Activated naive CD8-positive, alpha-beta T cell treated with anti-CD3 and anti-CD28 coated beads, Interleukin-2, amount 10 ng/mL, durations not matched to agents 7 days and 5 days (primary cell): ENCODE measurements at places on chromosomes 1 and 21. TPM values are rescaled to one million over a fixed set of nuclear protein-coding genes. Genes with fewer than 3 reads are reported as not detected.

DNA sequence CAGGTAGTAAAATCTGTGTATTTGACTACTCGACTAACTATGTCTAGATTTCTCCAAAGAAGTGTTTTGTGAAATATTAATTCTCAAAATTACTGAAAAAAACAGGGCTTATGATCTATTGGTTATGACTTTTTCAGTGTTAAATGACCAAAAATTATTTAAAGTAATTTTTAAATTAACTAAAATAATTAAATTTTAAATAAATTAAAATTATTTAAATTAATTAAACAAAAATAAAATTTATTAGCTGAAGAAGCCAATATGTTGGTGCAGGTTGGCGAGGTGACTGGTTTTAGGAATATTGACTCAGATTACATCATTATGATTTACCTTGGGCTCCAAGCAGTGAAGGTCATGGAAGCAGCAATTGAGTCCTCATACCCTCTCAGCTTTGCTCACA is 483.2 kb downstream of the PTPRC start:
- H3K27ac ChIP-seq, result no peak overlapping the region
- H3K4me1 ChIP-seq, result peaks cover 8% of the 10 kb centered on the region
- H3K27me3 ChIP-seq, result peaks cover under 1% of the 10 kb centered on the region
- DNase-seq, result no peak
- peaks cover 1% of the 10 kb centered on the region for H3K36me3 ChIP-seq
- H3K4me3 ChIP-seq, result no peak overlapping the region

The C1orf87 gene
- total RNA-seq, result not detected

The RAP1GAP gene
- 0.69 TPM for total RNA-seq

GRCh38 chr1:212655668-212656440 is 43.8 kb downstream of the BATF3 start:
- no peaks in the 10 kb centered on the region for H3K4me1 ChIP-seq
- DNase-seq, result no peak
- peaks cover 20% of the 10 kb centered on the region for H3K27me3 ChIP-seq
- H3K4me3 ChIP-seq, result no peak overlapping the region
- H3K36me3 ChIP-seq, result no peaks in the 10 kb centered on the region
- no peak overlapping the region for H3K27ac ChIP-seq

The PCSK9 gene
- not detected for total RNA-seq

DNA sequence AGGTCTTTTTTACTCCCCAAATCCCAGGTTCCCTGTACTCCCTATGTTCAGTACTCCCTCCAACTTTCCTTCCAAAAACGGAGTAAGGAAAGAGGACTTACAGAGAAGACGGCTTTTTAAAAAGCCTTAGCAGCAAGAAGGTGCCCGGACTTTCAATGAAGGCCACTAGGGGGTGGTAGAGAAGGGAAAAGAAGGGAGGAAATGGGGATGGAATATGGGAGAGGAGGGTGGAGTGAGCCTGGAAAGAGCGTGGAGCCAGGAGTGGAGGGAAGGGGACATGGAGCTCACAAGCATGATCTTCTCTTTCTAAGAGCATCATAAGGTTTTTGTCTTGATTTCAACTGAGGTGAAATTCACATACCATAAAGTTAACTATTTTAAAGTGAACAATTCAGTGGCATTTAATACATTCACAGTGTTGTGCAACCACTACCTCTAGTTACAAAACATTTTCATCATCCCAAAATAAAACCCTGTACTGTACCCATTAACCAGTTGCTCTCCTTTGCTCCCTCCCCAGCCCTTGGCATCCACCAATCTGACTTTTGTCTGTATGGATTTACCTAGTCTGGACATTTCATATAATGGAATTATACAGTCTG is 129.9 kb downstream of the ZNF281 start:
- no peaks in the 10 kb centered on the region for H3K36me3 ChIP-seq
- H3K4me1 ChIP-seq, result no peaks in the 10 kb centered on the region
- peaks cover 1% of the 10 kb centered on the region for H3K27me3 ChIP-seq
- DNase-seq, result no peak
- no peak overlapping the region for H3K4me3 ChIP-seq
- no peak overlapping the region for H3K27ac ChIP-seq

- peaks cover 2% of the 10 kb centered on the region for H3K36me3 ChIP-seq
- H3K27me3 ChIP-seq, result no peaks in the 10 kb centered on the region
- H3K27ac ChIP-seq, result no peak overlapping the region
- peaks cover 6% of the 10 kb centered on the region for H3K4me1 ChIP-seq
- DNase-seq, result no peak
Measured at GRCh38 chr1:169928438-169929209, 34.9 kb upstream of the SCYL3 start.

GRCh38 chr1:171206978-171207355 is 21.9 kb downstream of the FMO2 start:
- H3K4me3 ChIP-seq, result no peak overlapping the region
- H3K36me3 ChIP-seq, result no peaks in the 10 kb centered on the region
- H3K27ac ChIP-seq, result no peak overlapping the region
- DNase-seq, result no peak
- no peaks in the 10 kb centered on the region for H3K4me1 ChIP-seq

- H3K27ac ChIP-seq, result no peak overlapping the region
- H3K4me3 ChIP-seq, result no peak overlapping the region
- H3K36me3 ChIP-seq, result peaks cover 15% of the 10 kb centered on the region
- H3K4me1 ChIP-seq, result no peaks in the 10 kb centered on the region
- DNase-seq, result no peak
- H3K27me3 ChIP-seq, result no peaks in the 10 kb centered on the region
Measured at GRCh38 chr1:112995890-112996289, 39.9 kb upstream of the SLC16A1 start.

The CCDC27 gene
- not detected for total RNA-seq

The TMEM52 gene
- total RNA-seq, result not detected

DNA sequence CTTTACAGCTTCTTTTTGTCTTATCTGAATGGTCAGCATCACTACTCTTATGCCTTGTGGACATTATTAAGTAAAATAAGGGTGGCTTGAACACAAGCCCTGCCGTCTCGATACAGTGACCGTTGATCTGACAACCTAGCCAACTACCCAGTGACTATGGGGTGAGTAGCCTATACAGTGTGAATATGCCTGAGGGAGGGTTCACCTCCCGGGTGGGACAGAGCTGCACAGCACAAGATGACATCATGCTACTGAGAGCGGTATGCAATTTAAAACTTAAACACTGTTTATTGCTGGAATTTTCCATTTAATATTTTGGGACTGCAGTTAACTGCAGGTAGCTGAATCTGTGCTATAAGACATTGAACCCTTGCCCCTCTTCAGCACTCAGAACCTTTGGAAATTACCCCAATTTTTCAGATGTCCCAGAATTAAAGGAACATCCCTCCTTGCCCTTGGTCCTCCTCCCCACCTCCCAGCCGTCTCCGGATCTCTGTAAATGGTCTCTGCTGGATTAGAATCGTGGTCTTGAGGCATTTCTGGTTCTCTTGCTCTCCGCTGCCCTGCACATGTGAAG is 618.5 kb downstream of the PTPRU start:
- H3K27ac ChIP-seq, result no peak overlapping the region
- H3K36me3 ChIP-seq, result no peaks in the 10 kb centered on the region
- H3K27me3 ChIP-seq, result no peaks in the 10 kb centered on the region
- H3K4me1 ChIP-seq, result peaks cover 3% of the 10 kb centered on the region

The IL19 gene
- total RNA-seq, result not detected

GRCh38 chr1:3775490-3776230 is 3.1 kb downstream of the SMIM1 start:
- no peaks in the 10 kb centered on the region for H3K27me3 ChIP-seq
- peaks cover 7% of the 10 kb centered on the region for H3K36me3 ChIP-seq

- peaks cover 72% of the 10 kb centered on the region for H3K27me3 ChIP-seq
- no peak overlapping the region for H3K27ac ChIP-seq
- H3K4me1 ChIP-seq, result peaks cover 29% of the 10 kb centered on the region
- H3K4me3 ChIP-seq, result no peak overlapping the region
Measured at GRCh38 chr1:156119503-156120209, 5.1 kb downstream of the LMNA start.

The CYP4X1 gene
- total RNA-seq, result not detected

- peaks cover 3% of the 10 kb centered on the region for H3K27me3 ChIP-seq
- no peak overlapping the region for H3K4me3 ChIP-seq
- no peak overlapping the region for H3K27ac ChIP-seq
- no peaks in the 10 kb centered on the region for H3K4me1 ChIP-seq
Measured at GRCh38 chr1:214946615-214947014, 135.9 kb upstream of the KCNK2 start.

DNA sequence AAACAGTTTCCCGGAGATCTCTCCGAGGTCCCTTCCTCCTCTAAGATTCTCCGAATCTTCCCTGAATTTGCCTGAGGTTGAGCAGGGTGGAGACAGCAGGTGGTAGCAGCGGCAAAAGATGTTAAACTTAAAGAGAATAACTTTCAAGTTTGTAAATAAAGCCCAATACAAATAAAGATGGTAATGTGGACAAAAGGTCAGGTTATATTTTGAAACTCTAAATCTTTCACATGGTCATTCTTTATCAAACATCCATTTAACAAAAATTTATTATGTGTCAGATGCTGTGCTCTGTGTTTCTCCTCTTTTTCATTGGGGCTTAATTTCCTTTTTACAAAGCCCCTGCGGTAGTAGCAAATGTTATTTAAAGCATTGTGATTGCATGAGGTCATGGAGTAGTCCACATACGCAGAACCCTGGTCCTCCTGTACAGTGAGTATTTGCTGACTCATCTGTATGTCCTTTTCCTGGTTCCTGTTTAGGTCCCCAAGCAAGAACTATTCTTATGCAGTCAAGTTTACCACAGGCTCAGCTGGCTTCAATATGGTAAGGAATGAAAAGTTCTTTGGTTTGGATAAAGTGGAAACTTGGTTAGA is 119.2 kb downstream of the ITSN1 start:
- DNase-seq, result no peak
- H3K27ac ChIP-seq, result no peak overlapping the region
- H3K4me1 ChIP-seq, result no peaks in the 10 kb centered on the region

DNA sequence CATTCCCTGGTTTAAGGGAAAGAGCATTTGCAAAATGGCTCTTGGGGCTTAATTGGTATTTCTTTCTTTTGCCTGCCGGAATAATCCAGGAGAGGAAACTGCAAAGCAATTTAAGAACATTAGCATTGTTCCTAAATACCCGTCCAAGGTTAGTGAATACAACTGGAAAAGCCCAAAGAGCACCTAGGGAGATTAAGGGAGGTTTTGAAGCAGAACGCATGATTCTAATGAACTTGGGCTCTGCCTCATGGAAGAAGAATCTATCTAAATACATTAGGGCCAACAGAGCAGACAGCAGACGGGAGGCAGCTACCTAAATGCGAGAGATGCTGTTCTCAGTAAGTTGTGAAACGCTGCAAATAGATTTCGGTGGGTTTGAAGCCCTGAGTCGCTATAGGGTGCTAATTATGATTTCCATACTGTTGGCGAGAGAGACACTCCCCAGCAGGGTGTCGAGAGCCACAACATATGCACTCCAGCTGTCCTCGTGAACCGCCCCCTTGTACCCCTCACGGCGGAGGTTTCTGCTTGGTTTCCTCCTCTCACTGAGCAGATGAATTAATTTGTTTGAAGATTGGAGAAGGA is 326.7 kb upstream of the CAMK1G start:
- H3K4me3 ChIP-seq, result no peak overlapping the region
- H3K36me3 ChIP-seq, result peaks cover 1% of the 10 kb centered on the region
- H3K27me3 ChIP-seq, result no peaks in the 10 kb centered on the region
- no peak for DNase-seq
- no peak overlapping the region for H3K27ac ChIP-seq

- no peak overlapping the region for H3K4me3 ChIP-seq
- DNase-seq, result no peak
- no peaks in the 10 kb centered on the region for H3K36me3 ChIP-seq
- no peaks in the 10 kb centered on the region for H3K4me1 ChIP-seq
- no peak overlapping the region for H3K27ac ChIP-seq
- no peaks in the 10 kb centered on the region for H3K27me3 ChIP-seq
Measured at GRCh38 chr1:3522564-3523265, 68.2 kb downstream of the ARHGEF16 start.

DNA sequence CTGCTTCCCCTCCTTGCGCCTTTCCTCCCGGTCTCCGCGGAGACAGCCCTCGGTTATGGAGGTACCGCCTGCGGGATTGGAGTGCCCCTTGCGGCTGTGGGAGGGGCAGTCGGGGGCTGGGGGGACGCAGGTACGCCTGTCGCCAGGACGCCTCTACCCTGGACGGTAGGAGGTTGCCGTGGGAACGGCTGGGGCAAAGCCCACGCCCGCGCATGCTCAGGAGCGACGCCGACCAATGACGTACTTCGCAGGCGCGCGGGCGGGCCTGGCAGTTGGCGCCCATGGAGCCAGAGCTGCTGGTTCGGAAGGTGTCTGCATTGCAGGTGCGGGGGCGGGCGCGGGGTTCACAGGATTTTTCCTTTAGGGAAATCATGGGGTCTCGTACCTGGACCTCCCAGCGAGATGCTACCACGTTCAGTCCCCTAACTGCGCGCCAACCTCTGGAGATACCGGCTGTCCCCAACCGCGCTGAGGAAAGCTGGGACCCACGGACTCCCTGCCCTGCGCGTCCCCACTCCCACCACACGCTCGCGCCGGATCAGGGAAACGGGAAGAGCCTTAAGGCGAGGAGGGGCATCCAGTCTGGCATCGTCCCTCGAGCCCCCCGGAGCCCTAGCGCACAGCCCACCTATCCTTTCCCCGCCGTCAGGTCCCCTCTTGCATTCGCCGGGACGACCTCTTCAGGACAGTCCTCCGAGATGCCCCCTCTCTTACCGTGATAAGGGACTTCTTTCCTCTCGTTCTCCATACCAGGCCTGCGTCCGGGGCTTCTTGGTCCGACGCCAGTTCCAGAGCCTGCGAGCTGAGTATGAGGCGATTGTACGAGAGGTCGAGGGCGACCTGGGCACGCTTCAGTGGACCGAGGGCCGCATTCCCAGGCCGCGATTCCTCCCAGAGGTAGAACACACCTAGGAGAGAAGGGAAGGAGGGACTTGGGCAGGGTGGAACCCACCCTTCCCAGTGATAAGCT is at the start of gene IQCC:
TSS of gene IQCC (plus strand) at position 271 of the 970 bp plus-strand sequence. CDS start at position 282, 11 bp downstream.
- H3K4me3 ChIP-seq, result peak within 1 kb of the TSS; percentile 90
- peaks cover 29% of the 10 kb centered on the region for H3K4me1 ChIP-seq
- no peaks in the 10 kb centered on the region for H3K27me3 ChIP-seq
- peak within 1 kb of the TSS; percentile 85 for H3K27ac ChIP-seq
- peaks cover 25% of the 10 kb centered on the region for H3K36me3 ChIP-seq

- DNase-seq, result no peak
- H3K27me3 ChIP-seq, result no peaks in the 10 kb centered on the region
- H3K4me3 ChIP-seq, result no peak overlapping the region
- H3K27ac ChIP-seq, result no peak overlapping the region
- peaks cover 17% of the 10 kb centered on the region for H3K4me1 ChIP-seq
Measured at GRCh38 chr1:208089761-208090370, 154.3 kb downstream of the PLXNA2 start.

The TNFRSF9 gene
- total RNA-seq, result 2.7 TPM

DNA sequence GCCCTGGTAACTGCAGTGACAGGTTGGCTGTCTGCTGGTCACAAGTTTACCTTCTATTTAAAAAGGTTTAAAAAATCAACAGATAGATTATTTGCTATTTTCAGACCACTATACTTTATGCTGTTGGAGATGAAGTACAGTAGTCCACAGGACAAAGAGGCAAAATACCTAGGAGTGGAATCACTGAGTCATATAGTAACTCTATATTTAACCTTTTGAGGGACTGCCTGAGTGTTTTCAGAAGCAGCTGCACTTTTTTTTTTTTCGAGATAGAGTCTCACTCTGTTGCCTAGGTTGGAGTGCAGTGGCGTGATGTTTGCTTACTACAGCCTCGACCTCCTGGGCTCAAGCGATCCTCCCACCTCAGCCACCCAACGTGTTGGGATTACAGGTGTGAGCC is 11.7 kb downstream of the CNIH4 start:
- no peak overlapping the region for H3K27ac ChIP-seq
- DNase-seq, result no peak
- no peaks in the 10 kb centered on the region for H3K27me3 ChIP-seq
- peaks cover 22% of the 10 kb centered on the region for H3K4me1 ChIP-seq

- H3K27me3 ChIP-seq, result no peaks in the 10 kb centered on the region
- no peak overlapping the region for H3K27ac ChIP-seq
- H3K36me3 ChIP-seq, result no peaks in the 10 kb centered on the region
- DNase-seq, result peak; percentile 64
- H3K4me1 ChIP-seq, result no peaks in the 10 kb centered on the region
Measured at GRCh38 chr1:36924282-36924811, 110.0 kb downstream of the GRIK3 start.
